ENCODE measurements at places on chromosomes 16 and 17. TPM values are rescaled to one million over a fixed set of nuclear protein-coding genes. Genes with fewer than 3 reads are reported as not detected.

The IRF8 gene
- not detected for total RNA-seq

The CEP112 gene
- 10.8 TPM for total RNA-seq

DNA sequence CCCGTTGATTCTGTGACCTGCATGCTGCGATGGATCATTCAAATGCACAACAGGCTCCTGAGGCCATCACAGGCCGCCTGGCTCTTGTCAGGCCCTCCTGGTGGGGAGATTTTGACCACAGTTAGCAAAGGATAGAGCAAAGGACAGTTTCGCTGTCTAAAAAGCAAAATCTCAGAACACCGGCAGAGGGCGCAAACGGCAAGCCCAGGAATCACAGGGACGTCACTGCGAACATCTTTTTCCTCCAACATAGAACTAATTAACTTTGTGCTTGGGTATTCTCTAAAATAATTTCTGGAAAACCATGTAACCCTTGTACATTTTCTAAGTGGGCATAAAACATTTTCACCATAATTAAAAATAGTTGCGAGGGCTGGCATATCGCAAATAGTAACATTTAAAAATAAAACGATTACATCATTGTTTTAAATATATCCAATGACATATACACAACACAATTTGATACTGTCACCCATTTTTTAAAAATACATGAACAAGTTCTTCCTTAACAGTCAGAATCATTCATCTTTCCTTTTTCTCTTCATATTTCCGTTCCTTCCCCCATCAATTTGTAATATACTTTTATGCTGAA, 19.7 kb upstream of the SLC47A1 start:
- DNase-seq, result peak; percentile 73

GRCh38 chr17:63531022-63531965, 8.1 kb downstream of the KCNH6 start:
- no peak for DNase-seq

- DNase-seq, result no peak
Measured at GRCh38 chr17:46154151-46154816, 38.9 kb downstream of the KANSL1 start.

The KRTAP2-2 gene
- not detected for total RNA-seq

DNA sequence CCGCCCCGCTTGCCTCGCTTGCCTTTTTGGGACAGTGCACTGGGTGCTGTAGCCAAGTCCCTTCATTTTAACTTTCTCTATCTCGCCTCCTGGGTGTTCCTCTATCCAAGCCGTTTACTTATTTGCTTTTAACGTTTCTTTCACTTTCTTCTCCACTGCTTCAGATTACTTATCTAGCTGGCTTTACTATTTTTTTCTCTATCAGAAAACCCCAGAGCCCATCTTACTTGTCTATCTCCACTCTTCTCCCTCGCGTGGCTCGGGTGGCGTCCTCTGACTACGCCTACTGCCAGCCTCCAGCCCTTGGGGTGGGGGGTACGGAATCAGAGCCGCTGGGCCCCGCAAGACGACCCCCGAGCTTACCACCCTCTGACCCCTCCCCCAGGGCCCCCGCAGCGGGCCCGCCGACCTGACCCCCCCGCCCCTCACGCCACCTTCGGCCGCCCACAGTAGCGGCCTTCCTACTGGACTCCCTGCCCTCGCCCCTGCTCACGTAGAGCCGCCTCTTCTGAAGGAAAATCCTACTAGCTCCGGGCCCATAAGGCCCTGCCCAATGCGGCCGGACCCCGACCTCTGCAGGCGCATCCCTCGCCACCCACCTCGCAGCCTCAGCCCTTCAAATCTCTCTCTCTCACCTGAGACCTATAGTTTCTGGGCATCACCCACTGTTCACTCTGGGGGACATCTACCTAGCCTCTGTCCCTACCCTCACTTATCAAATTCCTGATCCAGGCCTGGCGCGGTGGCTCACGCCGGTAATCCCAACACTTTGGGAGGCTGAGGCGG, 1.0 kb upstream of the SLC12A4 start:
- peak; percentile 35 for DNase-seq

The PRSS22 gene
- not detected for total RNA-seq

The GRB7 gene
- 0.97 TPM for total RNA-seq

The GINS3 gene
- 4.7 TPM for total RNA-seq

The HOXB1 gene
- not detected for total RNA-seq

DNA sequence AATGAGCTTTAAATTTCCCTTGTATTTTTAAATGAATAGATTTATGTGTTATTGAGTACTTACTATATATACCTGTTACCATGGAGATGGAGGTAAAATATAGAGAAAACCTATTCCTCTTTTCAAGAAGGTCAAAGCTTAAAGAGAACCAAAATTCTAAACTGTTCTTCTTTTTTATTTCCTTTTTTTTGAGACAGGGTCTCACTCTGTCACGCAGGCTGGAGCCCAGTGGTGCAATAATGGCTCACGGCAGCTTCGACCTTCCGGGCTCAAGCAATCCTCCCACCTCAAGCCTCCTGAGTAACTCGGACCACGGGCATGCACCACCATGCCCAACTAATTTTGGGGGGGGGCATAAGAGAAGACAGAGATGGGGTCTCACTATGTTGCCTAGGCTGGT, 25.0 kb upstream of the TMEM97 start:
- DNase-seq, result no peak

- DNase-seq, result peak; percentile 26
Measured at GRCh38 chr16:17367923-17368322, 102.8 kb downstream of the XYLT1 start.

The PDILT gene
- total RNA-seq, result not detected

The CCL3 gene
- total RNA-seq, result not detected

DNA sequence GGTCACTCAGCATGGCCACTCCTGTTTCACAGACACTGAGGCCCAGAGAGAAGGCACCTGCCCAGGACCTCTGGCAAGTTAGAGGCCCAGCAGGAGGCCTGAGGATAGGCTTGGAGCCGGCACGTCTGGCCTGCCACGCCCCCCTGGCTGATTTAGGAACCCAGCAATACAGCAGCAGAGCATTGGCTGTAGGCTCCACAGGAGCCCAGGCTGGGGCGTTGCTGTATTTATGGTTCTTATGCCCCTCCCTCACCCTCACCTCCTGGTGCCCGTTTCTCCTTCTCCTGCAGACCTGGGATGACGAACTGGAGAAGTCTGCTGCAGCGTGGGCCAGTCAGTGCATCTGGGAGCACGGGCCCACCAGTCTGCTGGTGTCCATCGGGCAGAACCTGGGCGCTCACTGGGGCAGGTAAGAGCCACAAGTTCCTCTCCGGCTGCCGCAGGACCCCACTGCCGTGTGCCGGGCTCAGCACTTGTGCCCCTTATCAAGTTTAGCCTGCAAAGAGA, 25.8 kb downstream of the CRISPLD2 start:
- DNase-seq, result no peak

The SLC47A1 gene
- total RNA-seq, result 0.86 TPM

GRCh38 chr17:17155568-17155967, 50.6 kb downstream of the PLD6 start:
- no peak for DNase-seq

- no peak for DNase-seq
Measured at GRCh38 chr16:84511831-84512230, 7.4 kb upstream of the MEAK7 start.

DNA sequence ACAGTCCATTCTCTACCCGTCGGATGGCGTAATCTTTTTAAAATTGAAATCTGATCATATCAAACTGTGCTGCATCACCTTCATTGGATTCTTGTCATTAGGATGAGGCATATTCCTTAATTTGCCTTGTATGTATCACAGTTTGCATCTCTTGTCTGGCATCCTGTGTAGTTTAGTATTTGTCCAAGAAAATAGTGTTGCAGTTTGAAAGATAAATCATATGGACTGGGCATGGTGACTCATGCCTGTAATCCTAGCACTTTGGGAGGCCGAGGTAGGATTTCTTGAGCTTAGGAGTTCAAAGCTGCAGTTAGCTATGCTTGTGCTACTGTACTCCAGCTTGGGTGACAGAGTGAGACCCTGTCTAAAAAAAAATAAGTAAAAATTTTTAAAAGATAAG, 5.8 kb upstream of the RSL1D1 start:
- peak; percentile 62 for DNase-seq

The KCNH6 gene
- total RNA-seq, result not detected

DNA sequence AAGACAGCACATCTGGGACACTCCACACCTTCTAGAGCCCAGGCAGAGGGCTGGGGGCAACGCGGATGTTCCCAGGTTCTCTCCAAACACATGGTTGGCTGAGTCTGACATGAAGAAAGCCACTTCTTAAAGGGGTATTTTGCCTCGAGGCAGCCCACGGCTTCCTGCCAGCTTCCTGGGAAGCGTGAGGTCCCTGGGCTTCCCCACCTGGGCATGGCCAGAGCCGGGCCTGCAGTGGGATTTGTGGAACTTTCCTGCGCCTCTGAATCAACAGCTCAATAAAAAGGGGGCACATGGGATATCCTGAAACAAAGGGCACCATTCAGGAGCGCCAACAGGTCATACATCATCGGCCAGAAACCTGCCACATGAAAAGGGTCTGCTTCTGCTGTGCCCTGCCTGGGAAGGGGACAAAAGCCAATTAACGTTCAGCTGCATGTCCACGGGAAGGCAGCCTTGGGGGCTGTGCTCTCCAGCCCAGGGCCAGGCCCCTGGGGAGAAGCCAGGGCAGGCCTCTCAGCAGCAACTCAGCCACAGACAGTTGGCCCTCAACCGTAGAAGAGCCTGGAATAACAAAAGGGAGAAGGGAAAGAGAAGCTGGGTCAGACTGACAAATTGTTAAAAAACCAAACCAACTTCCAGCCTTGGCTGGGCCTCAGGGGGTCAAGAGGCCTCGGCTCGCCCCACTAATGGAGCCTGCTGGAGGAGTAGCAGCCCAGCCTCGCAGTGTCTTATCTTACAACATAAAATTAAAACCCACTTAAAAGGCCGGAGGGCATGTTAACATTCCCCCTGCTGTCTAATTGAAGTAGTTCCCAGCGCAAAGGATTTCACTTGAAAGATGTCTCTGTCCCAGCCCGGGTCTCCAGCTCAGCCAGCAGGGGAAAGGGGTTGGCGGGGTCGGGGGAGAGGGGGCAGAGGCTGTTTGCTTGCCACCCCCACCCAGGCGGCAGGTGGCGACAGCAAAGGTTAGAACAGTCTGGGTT, 34.2 kb downstream of the TBX4 start:
- DNase-seq, result peak; percentile 66

The C17orf50 gene
- total RNA-seq, result not detected

- DNase-seq, result peak; percentile 41
Measured at GRCh38 chr17:64608571-64608981, 53.5 kb downstream of the SMURF2 start.

The ZNF469 gene
- 9.7 TPM for total RNA-seq

The TMEM101 gene
- 40.3 TPM for total RNA-seq

- no peak for DNase-seq
Measured at GRCh38 chr17:55327225-55328088, 62.7 kb downstream of the HLF start.

DNA sequence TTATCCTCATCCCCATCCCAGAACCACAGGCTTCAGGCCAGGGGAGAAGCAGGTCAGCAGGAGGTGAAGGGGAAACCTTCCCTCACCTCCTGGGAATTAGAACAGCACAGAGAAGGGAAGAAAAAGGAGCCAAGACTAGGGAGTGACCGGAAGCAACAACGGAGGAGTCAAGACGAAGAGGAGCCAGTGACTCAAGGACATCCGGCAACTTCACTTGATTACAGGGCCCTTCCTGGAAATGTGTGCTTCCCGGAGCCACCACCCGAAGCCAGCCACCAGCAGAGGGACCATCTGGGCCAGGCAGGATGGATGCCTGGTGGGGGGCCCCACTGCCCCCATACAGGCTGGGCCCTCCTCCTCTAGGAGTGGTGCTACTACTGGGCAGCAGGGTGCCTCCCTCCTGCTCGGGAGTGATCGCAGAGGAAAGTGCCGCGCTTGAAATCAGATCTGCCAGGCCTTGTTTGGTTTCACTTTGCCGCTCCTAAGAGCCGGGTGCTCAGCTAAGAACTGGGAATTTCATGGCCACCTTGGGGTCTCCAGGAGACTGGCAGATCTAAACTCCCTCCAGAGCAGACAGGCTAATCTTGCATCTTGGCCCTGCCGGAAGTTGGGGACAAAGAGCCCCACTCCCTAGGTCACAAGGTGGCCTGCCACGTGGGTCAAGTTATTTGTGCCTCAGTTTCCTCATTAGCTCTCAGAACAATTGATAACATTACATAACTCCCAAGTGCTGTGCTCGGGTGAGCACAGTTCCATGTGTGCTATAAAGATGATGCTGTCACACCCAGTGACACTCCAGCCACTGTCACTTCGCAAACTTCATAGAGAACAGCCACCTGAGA, 6.6 kb downstream of the CDC42EP4 start:
- peak; percentile 85 for DNase-seq

- peak; percentile 96 for DNase-seq
Measured at GRCh38 chr16:1530883-1531637, 2.4 kb upstream of the TMEM204 start.

The NPIPB6 gene
- not detected for total RNA-seq

The CD300LG gene
- not detected for total RNA-seq

- no peak for DNase-seq
Measured at GRCh38 chr17:58330538-58330996, 2.0 kb upstream of the TSPOAP1 start.

DNA sequence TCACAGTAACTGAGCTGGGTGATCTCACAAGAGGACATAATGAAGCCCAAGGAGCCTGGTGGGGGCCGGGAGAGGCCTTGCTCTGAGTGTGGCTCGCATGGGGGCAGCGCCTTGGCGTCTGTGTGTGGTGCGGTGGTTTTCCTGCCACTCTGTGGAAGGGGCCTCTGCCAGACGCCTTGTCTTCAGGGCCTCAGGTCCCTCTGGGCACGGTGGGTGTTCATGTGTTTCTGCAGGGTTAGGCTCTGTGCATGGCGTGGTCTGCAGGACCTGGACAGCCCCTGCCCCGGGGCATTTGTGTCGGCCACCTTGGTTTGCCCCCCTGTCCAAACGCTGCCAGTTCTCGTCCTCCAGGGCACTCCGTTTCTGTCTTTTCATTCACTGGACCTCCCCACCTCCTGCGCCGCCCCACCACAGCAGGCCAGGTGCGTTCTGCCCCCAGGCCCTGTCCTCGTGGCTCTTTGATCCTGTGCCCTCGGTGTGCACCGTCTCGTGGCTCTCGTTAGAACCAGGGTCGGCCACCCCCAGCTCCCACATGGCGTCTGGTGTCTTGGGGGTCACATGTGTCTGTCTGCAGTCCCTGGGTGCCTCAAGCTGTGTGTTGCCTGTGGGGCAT, 43.7 kb upstream of the ZNF750 start:
- DNase-seq, result no peak

DNA sequence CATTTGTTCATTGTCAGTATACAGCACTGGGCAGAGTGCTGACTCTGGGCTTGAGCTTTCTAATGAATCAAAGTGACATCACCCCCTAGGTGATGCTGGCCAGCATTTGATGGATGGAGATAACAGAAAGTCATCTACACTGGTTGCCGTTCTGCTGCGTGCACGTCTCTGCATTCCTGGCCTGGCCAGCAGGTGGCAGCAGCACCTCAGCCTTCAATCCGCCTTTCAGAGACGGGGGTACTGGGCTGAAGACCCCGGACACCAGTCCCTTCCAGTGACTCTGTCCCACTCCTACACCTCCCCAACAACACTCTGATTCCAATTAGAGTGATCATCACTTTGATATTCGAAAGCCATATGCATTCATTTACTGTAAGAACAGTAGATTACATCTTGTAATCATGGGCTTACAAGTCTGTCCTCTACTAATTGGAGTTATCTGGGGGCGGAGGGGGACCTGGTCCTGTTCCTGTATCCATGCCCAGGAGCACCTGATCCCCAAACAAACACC, 6.0 kb downstream of the CPSF4L start:
- DNase-seq, result peak; percentile 43

The NT5C gene
- total RNA-seq, result 40.2 TPM

- DNase-seq, result no peak
Measured at GRCh38 chr17:38918916-38919315, 6.5 kb upstream of the LASP1NB start.

All from fibroblast of villous mesenchyme (primary cell).